ENCODE measurements at places on chromosomes 1 and 21.

- DNase-seq, result peak; percentile 48
Measured at GRCh38 chr1:32180186-32181060, 948 bp downstream of the TXLNA start.

- peak; percentile 48 for DNase-seq
Measured at GRCh38 chr1:226912587-226913176, 27.4 kb upstream of the COQ8A start.

DNA sequence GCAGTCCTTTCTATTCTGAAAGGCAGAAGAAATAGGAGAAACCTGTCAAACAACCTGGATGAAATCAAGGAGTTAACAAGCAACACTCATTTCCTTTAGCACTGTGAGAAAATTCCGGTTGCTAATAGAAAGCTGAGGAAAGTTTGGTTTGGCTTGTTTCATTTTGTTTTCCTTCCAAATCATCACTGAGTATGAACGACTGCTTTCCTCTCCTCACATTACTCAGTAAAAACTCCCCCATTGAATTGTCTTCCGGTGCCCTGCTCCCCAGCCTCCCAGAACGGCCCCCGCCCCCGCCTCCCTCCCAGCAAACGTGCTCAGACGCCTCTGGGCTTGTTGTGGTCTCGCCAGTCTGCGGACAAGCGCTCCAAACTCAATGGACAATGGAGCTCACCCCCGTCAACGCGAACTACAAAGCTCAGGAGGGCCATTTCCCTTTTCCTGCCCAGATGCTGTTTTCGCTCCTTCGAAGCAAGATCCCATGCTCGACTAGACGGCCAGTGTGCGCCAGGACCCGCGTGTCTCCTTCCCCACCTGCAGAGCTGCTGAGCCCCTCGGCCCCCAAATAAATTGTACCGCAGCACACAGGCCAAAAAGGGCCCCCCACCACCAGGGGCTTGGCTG, 747 bp downstream of the STX6 start:
- DNase-seq, result peak; percentile 76

DNA sequence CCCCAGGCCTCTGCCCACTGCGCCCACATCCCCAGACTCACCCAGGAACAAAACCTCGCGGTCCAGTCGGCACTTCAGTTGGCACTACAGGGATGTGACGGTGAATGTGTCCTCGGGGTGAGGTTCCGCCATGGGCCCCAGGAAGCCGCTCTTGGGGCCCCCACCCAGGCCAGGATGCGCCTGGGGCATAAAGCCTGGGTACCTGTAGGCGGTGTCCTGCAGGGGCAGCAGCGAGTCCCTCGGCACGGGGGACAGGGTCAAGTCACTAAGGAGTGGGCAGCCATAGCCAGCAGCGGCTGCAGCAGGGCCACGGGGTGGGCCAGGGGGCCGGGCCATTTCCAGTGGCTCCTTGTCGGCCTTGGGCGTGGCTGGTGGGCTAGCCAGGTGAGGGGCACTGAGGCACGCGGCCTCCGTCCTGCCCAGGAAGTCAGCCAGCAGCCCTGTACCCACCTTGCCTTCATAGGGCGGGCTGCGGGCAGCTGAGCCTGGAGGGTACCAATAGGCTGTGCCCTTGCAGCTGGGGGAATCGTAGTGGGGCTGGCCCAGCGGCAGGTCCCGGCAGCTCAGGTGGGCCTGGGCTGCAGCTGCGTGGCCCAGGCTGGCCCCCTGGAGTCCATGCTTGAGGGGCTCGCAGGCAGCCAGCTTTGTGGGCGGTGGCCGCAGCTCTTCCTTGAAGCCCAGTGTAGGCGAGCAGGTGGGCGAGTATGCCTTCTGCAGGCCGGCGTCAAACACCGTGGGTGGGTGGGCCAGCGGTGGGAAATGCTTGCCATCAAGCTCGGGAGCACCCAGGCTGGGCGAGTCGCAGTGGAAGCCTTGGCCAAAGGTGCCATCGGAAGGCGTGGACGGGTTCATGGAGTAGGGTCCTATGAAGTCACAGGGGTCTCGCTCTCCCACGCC, 56.5 kb downstream of the AHDC1 start:
- no peak for DNase-seq

DNA sequence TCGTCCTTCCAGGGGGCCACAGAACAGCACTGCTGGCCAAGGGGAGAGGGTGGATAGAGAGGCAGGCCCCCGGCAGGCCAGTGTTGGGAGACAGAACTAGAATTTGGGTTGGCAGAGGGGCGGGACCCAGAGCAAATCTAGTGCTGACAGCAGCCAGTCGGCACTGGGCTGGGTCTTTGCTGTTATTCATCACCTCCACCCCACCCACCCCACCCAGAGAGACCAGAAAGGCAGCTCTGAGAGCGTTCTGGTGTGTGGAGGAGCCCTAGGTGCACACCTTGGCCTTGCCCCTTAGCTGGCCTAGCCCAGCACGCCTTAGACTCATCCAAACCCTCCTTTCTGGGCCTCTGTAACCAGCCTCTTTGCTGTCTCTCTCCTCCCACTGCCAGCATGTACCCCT, 6.4 kb upstream of the PKP1 start:
- no peak for DNase-seq

GRCh38 chr1:89166705-89167104, 9.1 kb downstream of the GBP7 start:
- no peak for DNase-seq

GRCh38 chr1:185111873-185112272, 44.9 kb downstream of the TRMT1L start:
- no peak for DNase-seq

DNA sequence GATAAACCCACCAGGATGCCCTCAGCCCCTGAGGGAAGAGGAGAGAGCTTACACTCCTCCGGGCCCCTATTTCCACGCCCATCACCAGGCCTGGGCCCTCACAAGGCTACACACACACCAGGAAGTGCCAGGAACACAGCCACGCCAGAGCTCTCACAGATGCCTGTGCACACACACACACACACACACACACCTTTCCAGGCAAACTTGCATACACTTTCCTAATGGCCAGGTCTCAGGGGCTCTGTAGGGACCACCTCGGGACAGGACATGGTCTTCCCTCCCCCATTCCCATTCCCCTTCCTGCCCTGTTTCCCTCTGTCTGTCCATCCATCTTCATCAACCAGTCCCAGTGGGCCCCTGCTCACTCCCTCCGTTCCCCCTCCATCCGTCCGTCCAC, 9.7 kb upstream of the EPHA2 start:
- no peak for DNase-seq

GRCh38 chr1:10730985-10731384, 65.5 kb downstream of the CASZ1 start:
- DNase-seq, result peak; percentile 3

DNA sequence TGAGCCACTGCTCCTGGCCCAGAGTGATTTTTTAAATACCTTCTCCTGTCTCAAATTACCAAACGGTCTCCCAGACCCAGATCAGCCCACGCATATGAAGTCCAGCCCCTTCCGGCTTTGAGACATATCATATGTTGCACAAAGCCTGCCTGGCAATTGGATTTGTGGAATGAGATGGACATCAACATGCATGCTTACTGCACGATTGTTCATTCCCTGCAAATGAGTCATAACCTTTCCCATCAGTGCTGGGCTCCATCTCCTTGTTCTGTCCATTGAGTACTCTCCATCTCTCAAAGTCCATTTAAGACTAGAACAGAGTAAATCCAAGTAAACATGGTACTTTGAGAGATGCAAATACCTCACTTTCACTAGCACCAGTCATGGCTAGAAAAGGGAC, 612.2 kb upstream of the USP24 start:
- DNase-seq, result no peak

DNA sequence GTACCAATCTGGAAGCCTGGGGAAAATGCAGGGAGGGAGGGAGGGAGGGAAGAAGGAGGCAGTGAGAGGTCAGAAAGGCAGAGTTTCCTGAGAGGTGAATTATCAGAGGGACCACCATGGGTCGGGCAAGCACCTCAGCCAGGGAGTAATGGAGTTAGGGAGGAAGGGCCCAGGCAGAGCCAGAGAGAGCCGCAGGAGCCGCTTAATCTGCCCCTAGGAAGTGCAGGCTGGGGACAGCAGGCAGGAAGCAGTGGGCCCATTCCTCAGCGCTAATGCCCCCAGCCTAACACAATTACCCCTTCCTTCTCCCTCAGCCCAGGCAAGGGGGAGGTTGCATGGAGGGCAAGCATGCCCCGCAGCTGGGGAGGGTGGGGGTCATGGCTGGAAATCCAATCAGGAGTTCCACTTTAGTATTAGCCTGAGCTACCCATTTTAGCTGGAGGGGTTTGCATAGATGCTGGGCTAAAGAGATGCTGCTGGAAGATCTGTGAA, 109.0 kb downstream of the TMEM53 start:
- no peak for DNase-seq

- DNase-seq, result no peak
Measured at GRCh38 chr1:197440715-197441114, 172.7 kb downstream of the CRB1 start.

DNA sequence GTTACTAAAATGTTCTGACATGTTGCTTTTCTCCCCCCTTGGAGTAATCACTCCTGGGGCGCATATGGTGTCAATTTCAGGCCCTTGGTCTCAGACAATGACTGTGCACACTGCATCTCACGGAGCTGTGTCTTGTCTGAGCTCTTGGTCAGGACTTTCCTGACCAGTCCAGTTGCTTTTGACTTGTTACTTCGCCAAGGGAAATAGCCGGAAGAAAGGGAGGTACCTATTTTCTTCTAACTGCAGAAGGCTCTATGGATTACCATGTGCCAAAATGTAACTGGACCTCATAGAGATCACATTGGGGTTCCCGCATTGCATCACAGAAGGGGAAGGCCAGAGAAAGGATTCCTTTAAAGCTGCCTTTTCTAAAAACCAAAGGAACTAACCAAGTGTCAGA, 68.6 kb downstream of the SPAG17 start:
- DNase-seq, result no peak

- peak; percentile 66 for DNase-seq
Measured at GRCh38 chr1:119808972-119809550, 2.2 kb downstream of the REG4 start.

GRCh38 chr1:220956501-220957232, 77.4 kb downstream of the HLX start:
- no peak for DNase-seq

GRCh38 chr1:3745590-3746381, 6.5 kb upstream of the CCDC27 start:
- no peak for DNase-seq

DNA sequence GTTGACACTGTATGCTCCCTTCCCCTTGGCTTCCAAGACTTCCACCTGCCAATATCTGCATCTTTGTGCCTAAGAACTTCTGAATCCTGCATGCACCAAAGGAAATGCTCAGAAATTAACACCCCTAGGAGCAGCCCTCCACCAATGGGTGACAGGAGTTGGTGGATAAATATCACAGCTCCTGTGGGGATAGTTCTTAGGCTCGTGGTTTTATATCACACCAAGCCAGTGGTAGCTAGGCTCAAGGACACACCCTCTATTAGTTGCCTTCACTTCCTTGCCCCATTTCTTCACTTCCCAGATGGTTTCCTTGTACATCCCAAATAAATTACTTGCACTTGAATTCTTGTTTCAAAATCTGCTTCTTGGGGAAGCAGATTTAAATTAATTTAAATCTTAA, 16.9 kb upstream of the CDC14A start:
- DNase-seq, result no peak

DNA sequence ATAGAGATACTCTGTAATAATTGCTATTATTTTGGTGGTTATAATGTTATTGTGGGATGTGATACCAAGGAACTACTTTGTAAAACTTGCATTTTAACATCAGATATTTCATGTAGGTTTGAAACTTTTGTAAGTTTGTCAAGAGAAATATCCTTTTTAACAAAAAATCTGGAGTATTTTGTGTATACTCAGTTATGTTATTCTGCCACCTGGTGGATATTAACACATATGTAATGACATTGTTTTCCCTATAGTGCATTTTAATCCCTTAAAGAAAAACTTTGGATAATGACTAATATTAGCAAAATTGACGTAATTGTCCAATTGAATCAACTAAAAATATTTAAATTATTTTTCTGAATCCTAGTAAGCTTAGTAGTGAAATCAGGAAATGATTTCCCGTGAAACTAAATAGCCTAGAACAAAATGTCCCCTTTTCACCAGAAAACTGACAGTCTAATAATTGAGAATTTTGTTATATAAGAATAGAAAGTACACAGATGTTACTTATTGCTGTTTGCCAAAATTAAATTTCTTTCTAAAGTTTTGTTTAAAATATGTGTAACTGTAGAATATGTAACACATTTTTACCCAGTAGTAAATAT, 39.6 kb downstream of the KCTD3 start:
- DNase-seq, result peak; percentile 31

DNA sequence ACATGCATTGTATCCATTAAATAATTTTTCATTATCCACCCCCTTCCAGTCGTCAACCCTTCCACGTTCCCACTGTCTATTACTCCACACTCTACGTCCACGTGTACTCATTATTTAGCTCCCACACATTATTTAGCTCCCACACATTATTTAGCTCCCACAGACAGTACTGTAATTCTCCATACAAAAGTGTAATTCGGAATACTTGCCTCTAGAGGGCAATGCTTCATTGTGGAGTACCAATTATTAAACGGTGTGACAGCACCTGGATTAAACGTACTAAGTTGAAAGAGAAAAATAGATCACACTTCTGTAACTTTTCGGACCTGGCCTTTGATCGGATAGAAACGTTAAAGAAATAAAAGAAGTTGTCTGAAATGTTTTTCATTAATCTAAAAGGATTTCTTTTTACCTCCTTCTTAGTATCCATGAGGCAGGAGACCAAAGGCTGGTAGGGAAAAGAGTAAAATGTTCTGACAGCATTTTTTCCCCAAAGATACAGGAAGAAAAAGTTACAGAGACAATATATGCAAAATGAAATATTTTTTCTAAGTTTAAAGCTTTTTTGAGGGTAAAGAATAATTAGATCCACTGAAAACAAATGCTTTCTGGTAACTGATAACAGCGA, 99.2 kb downstream of the LHX8 start:
- peak; percentile 28 for DNase-seq

- no peak for DNase-seq
Measured at GRCh38 chr21:18163956-18164355, 80.7 kb upstream of the CHODL start.

- DNase-seq, result no peak
Measured at GRCh38 chr1:87450615-87451209, 122.0 kb downstream of the LMO4 start.

DNA sequence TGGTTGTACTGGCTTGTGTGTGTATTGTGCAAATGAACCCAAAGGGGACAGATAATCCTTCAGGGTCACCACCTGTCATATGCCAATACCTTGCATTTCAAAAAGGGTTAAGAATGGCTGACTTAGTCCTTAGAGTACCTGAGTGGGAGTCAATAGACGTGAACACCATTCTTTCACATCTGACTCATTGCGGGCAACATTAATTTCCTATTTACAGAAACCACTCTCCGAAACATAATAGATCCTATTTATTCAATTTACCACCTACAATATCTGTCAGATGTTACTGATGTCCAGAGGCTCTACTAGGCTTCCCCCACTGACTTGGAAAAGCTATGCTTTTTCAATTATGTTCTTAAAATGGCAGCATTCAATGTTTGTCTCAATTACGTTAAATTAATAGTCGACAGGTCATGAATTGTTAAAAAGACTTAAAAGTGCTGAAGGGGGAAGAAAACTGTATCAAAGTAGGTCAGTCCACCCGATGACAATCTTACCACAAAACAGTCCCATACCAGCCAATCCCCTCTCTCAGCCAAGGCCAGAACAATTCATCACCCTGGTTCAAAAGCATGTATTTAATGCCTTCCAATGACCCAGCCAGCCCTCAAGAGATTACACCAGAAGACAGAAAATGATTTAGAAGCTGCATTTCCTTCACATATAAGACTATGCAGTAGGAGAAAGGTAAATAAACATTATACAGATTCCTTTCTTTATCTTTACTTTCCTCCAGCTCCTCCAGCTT, 48.6 kb upstream of the PLA2G2C start:
- no peak for DNase-seq
